ENCODE measurements at places on chromosomes 3 and 15.

- no peak for DNase-seq
Observed at GRCh38 chr3:119279101-119279554, 15.1 kb upstream of the ARHGAP31 start.

DNA sequence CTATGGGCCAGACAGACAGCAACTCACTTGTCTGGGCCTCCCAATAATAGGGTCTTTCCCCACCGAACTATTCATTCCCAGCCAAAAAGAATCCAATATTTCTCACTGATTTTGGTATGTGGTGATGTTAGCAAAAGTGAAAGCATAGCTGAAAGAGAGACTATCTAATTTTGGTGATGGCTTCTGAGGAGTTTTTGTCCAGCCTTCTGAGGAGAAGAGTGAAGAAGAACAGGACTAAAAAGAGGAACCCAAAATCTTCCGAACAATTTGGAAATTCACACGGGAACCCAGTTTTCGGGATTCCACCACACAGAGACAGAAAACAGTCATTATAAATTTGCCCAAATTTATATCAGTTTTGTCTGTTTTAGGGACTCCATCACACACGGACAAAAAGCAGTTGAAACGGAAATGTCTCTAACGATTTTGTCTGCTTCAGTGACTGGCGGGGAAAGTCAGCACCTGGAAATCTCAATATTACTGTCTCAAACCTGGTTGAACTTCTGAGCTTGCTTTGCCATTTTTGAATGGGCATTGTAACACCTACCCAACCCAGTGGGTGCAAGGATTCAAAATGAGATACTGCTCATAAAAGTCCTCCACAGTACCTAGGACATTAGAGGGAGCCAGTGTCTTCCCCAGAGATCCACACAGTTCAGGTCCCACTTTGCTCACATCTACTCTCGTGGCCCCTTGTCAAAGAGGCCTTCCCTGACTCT lies 9.1 kb downstream of the CD80 start:
- no peak for DNase-seq

GRCh38 chr3:115401851-115402501 lies 221.3 kb upstream of the GAP43 start:
- DNase-seq: peak; percentile 93

DNA sequence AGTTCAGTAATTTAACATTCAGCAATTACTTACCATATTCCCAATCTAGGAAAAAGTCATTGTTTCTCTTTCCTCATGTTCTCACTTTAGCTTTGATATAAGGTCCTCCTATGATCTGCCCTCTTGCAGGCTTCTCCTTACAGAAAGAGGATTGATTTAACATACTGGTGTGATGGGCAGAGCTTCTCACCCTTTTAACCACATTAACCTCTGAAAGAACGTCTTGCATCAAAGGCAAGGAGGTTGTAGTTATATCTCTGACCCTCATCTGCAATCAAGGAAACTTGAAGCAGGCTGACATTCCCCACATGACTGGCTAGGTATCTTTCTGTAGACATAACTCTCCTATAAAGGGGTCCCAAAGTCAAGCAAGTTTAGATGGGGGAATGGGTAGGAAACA lies 39.5 kb downstream of the BTLA start:
- DNase-seq: no peak

GRCh38 chr3:112530573-112530972 lies 31.2 kb downstream of the ATG3 start:
- no peak for DNase-seq

DNA sequence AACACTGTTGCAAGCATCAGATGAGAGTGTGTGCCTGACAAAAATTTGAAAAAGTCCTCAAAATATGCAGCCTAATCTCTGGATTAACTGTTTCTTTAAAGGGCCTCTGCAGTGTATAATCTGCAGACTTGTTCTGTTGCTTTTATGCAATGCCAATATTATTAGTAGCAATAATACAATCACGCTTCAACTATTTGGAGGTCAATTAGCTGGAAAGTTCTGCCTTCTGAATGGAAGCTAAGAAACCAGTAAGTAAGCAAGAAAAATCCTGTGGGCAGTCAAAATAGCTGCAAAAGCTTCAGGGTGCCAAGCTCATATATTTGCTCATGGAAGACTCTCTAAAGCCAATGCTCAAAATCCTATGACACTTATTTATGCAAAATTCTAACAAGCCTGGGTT lies 153.2 kb upstream of the NR2F2 start:
- no peak for DNase-seq

GRCh38 chr3:134356411-134357040 lies 17.7 kb downstream of the AMOTL2 start:
- DNase-seq: peak; percentile 30

GRCh38 chr3:14141602-14142341 lies 16.9 kb downstream of the TMEM43 start:
- no peak for DNase-seq

DNA sequence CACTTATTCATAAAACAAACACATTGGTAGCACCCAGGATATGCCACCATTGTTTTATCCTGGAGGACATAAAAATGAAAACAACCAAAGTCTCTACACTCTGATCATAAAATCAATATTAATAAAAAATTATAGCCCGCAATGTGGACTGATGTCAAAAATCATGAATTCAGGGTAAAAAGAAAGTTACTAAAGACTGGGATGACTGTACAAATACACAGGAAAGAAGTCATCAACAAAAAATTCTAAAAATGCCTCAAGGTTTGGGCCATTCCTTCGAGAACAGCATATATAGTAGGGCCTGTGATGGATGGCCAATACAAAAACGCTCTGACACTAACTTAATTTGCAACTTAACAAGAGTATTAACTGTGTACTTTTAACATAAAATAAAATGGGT lies 76.8 kb downstream of the THBS1 start:
- peak; percentile 86 for DNase-seq

DNA sequence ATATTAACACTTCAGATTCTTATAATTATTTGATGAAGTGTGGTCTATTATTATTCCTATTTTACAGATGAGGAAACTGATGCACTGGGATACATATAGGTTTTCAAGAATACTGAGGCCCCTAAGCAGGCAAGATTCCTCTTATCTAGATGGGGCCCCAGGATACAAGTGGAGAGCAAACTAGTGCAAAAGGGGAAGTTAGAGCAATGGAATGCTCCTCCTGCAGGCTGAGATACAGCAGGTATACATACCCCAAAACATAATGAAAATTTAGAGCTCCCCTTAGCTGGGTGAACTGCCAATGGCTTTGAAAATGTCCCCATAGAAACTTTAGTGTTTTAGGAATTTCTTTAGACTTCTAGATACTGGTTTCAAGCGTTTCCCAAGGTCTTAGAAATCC lies 247.1 kb downstream of the CHST2 start:
- no peak for DNase-seq

GRCh38 chr3:23885210-23885609 lies 31.6 kb downstream of the NKIRAS1 start:
- DNase-seq: no peak

DNA sequence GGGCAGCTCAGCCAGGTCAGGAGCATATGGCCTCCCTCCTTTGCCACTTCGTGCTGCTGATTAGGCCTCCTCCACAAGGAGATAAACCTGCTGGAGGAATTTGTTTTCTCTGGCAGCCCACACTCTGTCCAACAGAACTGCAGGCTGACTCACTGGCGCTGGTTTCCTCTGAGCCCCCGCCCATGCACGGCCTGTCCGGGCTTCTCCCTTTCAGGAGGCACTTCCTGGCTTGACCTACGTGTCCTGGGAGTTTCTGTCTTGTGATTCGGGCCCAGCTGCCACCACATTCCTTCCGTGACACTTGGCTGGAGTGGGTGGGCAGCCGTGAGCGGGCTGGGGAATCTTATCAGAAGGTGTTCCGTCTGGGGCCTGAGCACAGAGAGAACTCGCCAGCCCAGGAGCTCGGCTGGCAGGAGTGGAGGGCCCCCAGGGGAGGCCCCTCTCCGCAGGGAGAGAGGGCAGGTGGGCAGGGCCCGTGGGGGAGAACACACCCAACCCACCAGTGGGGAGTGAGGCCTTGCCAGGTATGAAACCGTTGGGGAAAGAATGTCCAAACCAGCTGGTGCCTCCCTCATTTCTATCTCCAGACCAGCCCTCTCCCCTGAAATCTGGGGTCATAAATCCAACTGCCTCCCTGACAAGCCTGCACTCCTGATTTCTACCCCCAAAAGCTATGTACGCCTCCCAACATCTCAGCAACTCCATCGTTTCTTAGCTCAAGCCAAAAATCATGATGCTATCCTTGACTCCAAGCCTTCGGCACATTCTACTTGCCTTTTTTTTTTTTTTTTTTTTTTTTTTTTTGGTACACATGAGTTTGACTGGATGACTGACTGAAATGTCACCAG lies 110.6 kb upstream of the MEF2A start:
- peak; percentile 98 for DNase-seq

DNA sequence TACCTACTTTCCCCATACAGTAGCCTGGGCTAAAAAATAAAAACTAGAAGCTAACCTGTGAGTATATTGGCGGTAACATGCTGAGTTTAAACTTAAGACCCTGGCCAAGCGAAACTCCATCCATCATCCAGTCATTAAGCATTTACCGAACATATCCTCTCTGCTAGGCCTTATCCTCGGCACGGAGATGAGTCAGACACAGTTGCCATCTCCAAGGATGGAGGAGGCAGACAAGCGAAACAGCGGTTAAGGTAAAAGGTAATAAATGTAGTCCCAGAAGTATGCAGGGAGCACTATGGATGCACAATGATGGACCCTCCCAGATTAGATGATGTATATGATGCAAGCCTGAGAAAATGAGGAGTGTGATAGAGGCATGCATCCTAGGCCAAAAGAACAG lies 143.6 kb downstream of the RYR3 start:
- DNase-seq: no peak

DNA sequence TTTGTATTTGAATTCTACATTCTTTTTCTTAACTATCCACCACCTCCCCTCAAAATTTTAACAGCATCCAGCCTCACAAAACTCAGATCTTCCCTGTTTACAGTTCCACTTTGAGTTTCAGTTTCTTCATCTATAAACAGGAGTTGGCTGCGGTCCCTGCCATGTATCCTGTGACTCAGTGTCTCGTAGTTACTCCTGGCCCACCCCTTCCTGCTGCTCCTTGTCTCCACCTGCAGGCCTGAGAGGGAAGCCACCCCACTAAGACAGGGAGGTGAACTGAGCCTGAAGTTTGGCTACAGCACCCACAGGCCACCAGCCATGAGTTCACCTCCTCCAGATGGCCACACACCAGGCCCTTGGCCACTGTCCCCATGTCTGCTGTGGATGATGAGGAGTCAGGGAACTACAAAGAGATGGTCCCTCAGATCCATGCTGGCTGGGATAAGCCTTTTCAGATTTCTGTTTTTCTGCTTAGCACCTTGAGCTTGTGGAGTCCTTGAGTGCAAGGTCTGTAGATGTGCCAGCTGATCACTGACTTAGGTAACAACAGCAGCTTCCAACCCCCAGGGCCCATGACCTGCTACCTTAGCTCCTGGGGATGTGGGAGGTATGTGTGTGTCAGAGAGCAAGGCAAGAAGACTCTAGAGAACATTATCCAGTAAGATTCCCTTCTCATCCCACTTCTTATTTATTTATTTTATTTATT lies 37.5 kb downstream of the CD86 start:
- DNase-seq: peak; percentile 51

DNA sequence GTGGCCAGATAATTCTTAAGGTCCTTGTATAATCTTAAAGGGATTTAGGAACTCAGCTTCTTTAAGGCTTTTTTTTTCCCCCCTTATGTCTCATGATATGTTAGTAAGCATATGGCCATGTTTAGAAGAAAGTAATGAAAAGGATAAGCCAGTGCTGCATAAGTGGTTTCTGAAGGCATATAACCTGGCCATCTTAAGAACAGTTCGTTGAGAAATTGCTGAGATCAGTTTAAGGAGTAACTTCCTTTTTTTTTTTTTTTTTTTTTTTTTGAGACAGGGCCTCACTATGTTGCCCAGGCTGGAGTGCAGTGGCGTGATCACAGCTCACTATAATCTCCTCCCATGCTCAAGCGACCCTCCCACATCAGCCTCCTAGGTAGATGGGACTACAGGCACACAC lies 51.7 kb downstream of the UBE2E2 start:
- no peak for DNase-seq

GRCh38 chr3:2511356-2511755 lies 412.7 kb downstream of the CNTN4 start:
- DNase-seq: no peak

GRCh38 chr3:172089250-172089649 lies 49.9 kb downstream of the FNDC3B start:
- no peak for DNase-seq

- DNase-seq: no peak
Observed at GRCh38 chr3:53361852-53362251, 14.5 kb upstream of the DCP1A start.

DNA sequence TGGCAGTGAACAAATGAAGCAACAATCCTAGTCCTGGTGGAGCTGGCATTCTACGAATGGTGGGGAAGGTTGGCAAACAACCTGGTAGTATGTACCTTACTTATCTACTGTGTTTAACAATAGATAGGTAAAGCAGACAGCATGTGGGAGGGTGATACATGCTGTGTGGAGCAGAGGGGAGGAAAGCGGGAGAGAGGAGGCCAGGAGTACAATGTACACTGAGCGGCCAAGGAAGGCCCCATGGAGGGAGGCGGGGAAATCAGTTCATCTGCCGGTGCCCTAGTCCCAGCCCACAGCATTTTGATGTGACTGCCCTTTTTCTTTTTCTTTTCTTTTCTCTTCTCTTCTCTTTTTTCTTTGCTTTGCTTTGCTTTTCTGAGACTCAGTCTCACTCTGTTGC lies 5.3 kb upstream of the RHCG start:
- DNase-seq: no peak

DNA sequence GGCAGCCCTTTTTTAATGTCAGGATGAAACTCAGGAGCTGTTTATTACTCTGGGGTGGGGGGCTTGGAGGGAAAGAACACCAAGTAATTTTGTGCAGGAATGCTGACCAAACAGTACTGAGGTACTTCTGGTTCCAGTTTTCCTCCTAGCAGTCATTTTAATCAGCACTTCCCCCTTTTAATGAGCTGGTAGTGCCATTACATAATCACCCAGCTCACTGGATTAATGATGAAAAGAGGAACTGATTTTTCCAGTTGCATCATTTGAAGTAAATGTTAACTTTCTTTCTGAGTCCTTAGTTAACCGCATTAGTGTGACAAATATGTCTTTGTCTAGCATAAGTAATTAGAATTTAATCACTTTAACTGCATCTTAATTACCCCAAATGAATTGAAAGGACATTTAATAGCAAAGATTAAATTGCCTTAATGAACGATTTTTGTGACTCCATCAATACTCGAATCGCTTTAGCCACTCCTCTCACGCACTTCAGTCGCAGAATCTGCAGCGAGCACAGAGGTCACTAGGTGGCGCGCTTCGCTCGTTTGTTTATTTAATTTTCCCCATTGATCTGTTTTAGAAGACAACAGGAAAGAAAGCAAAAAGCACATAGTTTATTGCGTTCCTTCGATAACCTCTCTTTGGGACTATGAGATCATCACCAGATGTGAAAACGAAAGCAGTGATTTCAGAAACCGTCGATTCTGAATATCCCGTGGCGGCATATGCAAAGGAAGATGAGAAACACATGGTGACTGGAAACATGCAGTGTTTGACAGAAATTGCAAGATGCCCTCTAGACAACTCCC lies 9.8 kb downstream of the ONECUT1 start:
- DNase-seq: peak; percentile 52

GRCh38 chr3:11509173-11510000 lies 134.3 kb downstream of the VGLL4 start:
- peak; percentile 93 for DNase-seq

- DNase-seq: no peak
Observed at GRCh38 chr3:87288446-87288845, 12.1 kb upstream of the POU1F1 start.
